Mesendoderm (in vitro differentiated cells): ENCODE measurements at places on chromosomes 7 and 10.

GRCh38 chr7:25347360-25348066 lies 119.2 kb upstream of the NPVF start:
- peak; percentile 73 for DNase-seq
- H3K36me3 ChIP-seq: no peaks in the 10 kb centered on the region

DNA sequence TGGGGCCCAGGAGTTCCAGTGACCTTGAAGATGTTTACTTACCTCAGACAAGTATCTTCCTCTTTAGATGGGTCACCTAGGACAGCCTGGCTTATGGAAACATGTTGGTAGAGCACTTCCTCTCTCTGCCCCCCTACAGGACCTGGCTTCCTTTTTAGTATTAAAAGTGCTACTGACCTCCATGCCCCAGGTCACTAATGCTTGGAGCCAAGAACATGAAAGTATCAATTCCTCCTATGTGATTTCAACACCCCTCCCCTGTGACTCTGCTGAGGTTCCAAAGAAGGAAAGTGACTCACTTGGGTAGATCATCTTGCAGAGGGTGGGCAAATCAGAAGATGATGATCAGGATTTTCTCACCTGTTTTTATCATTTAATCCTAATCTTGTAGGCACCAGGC lies 125.3 kb upstream of the CCDC6 start:
- H3K4me1 ChIP-seq: no peaks in the 10 kb centered on the region
- DNase-seq: peak; percentile 23
- no peak overlapping the region for H3K4me3 ChIP-seq
- no peaks in the 10 kb centered on the region for H3K27me3 ChIP-seq
- no peak overlapping the region for H3K27ac ChIP-seq

DNA sequence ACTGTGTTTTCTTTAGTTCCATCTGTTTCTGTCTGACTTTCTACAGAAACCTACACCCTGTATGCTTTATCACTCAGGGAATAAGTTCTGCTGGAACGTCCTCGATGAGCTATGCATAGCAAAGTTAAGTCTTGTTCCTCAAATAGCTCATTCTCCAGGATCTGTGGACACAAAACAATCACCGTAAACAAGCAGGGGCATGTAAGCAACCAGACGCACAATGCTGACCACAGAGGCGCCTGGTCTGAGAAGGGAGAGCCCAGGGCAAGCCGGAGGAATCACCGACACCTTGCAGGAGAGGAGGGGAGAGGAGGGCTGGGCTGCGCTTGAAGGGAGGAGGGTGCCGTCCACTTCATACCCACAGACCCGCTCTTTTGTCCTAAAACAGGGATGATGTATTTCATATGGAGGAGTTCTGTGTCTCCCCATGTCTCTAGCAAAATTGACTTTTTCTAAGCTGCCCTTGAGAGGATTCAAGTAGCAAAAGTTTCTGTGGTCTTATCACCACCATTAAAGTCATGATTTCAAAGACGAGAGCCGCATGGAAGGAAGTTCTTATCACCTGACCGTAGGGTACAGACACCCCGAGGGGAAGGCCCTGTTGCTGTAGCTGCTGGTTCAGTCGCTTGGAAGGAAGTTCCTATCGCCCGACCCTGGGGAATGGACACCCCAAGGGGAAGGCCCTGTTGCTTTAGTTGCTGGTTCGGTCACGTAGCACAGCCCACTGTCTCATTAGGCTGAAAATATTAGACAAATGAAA lies 14.3 kb downstream of the CALML3 start:
- no peaks in the 10 kb centered on the region for H3K4me1 ChIP-seq
- no peak overlapping the region for H3K4me3 ChIP-seq
- DNase-seq: no peak
- H3K27ac ChIP-seq: peak overlapping the region; percentile 1

GRCh38 chr10:84478151-84478550 lies 149.8 kb downstream of the CCSER2 start:
- DNase-seq: no peak
- no peaks in the 10 kb centered on the region for H3K4me1 ChIP-seq
- no peaks in the 10 kb centered on the region for H3K27me3 ChIP-seq
- H3K4me3 ChIP-seq: no peak overlapping the region
- H3K36me3 ChIP-seq: no peaks in the 10 kb centered on the region

GRCh38 chr10:63430091-63430998 lies 35.4 kb downstream of the JMJD1C start:
- peak overlapping the region; percentile 38 for H3K27ac ChIP-seq
- no peaks in the 10 kb centered on the region for H3K36me3 ChIP-seq
- no peaks in the 10 kb centered on the region for H3K27me3 ChIP-seq
- H3K4me3 ChIP-seq: no peak overlapping the region
- DNase-seq: peak; percentile 94

DNA sequence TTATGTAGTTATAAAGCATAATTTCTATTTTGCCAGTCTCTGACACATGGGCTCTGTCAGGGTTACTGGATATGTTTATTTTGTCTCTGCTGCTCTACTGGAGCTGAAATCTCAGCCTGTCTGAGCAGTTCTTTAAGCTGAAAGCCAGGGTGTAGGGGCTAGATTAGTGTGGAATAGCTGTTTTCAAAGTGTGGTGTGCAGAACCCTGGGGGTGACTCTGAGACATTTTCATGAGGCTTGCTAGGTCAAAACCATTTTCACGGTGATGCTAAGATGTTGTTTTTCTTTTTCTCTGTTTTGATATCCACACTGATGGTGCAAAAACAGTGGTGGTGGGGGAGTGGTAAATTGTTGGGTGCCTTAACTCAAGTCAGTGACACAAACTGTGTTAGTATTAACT lies 45.5 kb downstream of the CREM start:
- H3K27me3 ChIP-seq: no peaks in the 10 kb centered on the region
- no peak overlapping the region for H3K4me3 ChIP-seq
- H3K36me3 ChIP-seq: no peaks in the 10 kb centered on the region
- no peak overlapping the region for H3K27ac ChIP-seq
- no peak for DNase-seq
- H3K4me1 ChIP-seq: no peaks in the 10 kb centered on the region

DNA sequence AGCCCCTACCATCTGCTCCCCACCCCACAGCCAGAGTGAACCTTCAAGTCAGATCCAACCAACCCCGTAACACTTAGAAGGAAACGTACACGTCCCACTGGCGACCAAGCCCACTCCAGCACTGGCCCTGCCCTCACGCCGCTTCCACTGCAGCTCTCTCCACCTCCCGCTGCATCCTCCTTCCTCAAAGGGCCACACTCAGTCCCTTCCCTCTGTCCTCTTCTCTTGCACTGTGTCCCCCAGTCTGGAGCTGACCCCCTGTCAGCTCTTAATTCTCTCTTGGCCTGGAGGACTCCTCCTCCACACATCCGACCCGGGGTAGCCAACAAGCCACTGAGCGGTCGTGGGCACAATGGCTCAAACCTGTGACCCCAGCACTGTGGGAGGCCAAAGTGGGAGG lies 85.8 kb downstream of the PROSER2 start:
- no peak for DNase-seq
- H3K27me3 ChIP-seq: no peaks in the 10 kb centered on the region
- no peak overlapping the region for H3K4me3 ChIP-seq
- no peaks in the 10 kb centered on the region for H3K36me3 ChIP-seq
- H3K27ac ChIP-seq: no peak overlapping the region
- no peaks in the 10 kb centered on the region for H3K4me1 ChIP-seq

DNA sequence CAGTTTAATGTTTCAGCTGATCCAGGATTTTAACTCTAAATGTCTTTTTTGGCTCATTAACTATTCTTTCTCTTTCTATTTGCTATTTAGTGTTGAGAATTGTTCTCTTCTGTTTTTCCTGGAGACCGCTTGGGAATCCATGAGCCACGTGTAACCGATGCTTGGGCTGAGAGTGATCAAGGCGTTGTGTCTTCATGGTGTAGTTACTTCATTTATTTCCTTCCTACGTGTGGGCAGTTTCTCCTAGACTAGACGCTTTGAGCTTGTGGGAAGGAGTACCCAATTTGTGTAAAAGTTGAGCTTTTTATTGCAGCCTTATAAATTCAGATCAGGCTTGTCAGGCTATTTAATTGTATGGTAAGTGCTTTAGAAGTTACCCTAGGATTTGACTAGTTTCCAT lies 2.9 kb downstream of the EIF3B start:
- no peak overlapping the region for H3K4me3 ChIP-seq
- no peaks in the 10 kb centered on the region for H3K4me1 ChIP-seq
- H3K36me3 ChIP-seq: peaks cover 12% of the 10 kb centered on the region
- no peak for DNase-seq

DNA sequence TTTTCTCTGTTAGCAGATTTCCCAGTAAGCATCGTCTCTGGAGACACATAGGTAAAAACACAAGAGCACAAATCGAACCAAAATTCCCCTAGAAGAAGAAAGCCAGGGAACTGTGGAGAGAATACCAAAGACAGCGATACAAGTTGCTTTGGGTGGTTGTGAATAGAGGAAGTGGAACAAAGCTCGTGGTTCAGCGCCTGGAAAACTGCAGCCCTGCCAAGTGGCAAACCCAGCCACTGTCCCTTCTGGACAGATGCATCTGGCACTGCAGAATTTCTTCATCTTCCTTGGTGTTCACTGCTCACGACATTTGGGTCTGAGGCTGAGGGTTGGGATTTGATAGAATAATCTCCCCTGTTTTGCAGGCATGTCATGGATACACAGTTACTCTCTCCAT lies 733.8 kb downstream of the PARD3 start:
- no peaks in the 10 kb centered on the region for H3K36me3 ChIP-seq
- H3K4me3 ChIP-seq: no peak overlapping the region
- H3K4me1 ChIP-seq: no peaks in the 10 kb centered on the region
- no peak for DNase-seq

DNA sequence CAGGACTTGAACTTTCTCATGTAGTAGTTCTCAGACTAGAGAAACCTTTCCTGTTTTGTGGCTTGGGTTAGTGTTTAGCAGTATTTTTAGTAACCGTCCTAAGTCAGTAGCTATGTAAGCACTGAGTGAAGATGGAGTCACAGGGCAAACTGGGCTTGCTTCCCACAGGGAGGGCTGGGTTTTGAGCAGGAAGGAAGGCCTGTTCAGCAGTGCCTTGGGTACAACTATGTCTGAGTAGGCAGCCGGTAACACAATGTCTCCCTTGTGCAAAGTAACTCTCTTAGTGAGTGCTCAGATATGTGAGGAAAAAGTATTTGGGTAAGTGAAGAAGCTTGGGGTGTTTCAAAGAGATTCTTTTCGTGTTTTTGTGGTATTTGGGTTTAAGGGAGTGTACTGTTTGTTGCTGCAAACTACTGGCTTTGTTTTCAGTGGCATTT lies 96.4 kb downstream of the CCSER2 start:
- H3K27ac ChIP-seq: no peak overlapping the region
- no peaks in the 10 kb centered on the region for H3K4me1 ChIP-seq
- peak; percentile 64 for DNase-seq
- no peak overlapping the region for H3K4me3 ChIP-seq
- no peaks in the 10 kb centered on the region for H3K27me3 ChIP-seq

DNA sequence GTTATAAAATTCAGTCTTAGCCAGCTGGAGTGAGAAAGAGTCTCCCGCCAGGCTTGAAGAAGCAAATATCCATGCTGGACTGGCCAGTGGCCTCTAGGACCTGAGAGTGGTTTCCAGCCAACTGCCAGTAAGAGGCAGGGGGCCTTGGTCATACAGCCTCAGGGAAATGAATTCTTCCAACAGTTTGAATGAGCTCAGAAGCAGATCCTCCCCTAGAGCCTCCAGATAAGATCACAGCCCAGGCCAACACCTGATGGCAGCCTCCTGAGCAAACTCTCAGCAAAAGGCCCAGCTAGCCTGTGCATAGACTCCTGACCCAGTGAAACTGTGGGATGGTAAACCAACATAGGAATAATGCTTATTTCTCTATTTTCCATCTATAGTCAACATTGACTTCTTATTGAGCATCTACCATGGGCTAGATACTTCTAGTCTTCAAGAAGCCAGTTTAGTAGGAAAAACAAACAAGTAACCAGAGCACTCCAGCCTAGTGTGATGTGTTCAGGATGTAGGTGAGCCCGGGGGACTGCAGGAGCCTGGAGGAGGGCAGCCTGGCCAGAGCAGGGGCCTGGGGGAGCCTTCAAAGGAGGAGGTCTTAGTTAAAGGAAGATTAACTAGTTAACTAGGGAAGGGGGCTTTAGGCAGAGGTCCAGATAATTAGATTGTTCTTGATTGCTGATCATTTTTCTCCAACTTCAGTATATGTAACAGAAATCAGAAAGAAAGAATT lies 115.4 kb upstream of the ADO start:
- H3K4me1 ChIP-seq: peaks cover 4% of the 10 kb centered on the region
- H3K36me3 ChIP-seq: no peaks in the 10 kb centered on the region
- H3K27ac ChIP-seq: no peak overlapping the region
- DNase-seq: peak; percentile 84

- H3K27me3 ChIP-seq: no peaks in the 10 kb centered on the region
- no peaks in the 10 kb centered on the region for H3K4me1 ChIP-seq
- H3K36me3 ChIP-seq: peaks cover 2% of the 10 kb centered on the region
- H3K27ac ChIP-seq: no peak overlapping the region
Observed at GRCh38 chr7:10930551-10930950, 43.1 kb upstream of the PHF14 start.

GRCh38 chr7:128993419-128993818 lies 55.7 kb downstream of the IRF5 start:
- no peak for DNase-seq
- no peaks in the 10 kb centered on the region for H3K4me1 ChIP-seq
- H3K4me3 ChIP-seq: no peak overlapping the region
- no peaks in the 10 kb centered on the region for H3K27me3 ChIP-seq

DNA sequence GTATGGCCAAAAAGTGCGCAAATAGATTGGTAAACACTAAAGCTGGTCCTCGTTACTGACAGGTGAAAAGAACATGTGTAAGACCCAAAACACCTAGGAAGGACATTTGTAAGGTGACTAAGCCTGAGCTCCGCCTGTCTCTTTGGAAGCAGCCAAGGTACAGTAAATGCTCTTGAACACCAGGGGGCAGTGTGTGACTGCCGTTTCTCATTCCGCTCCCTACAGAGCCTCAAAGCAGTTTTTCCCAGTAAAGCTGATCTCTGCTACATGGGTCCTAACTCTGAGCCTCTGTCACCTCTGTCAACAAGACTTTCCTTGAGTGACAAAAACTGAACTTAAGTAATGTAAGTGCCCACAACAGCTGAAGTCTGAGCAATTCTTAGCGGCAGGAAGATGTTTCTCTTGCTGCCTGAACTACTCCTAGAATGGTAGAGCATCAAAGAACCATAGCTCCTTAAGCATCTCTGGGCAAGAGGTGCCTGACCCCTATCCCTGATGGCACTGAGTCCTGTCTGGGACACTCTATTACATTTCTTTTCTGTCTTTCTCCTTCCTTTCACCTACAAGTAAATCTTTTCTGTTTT lies 238.0 kb upstream of the INHBA start:
- H3K4me3 ChIP-seq: no peak overlapping the region
- peak; percentile 84 for DNase-seq
- peaks cover 4% of the 10 kb centered on the region for H3K4me1 ChIP-seq

- H3K27me3 ChIP-seq: no peaks in the 10 kb centered on the region
- no peak overlapping the region for H3K4me3 ChIP-seq
- H3K4me1 ChIP-seq: peaks cover 22% of the 10 kb centered on the region
- H3K27ac ChIP-seq: no peak overlapping the region
- H3K36me3 ChIP-seq: peaks cover 3% of the 10 kb centered on the region
- DNase-seq: peak; percentile 55
Observed at GRCh38 chr7:150373049-150373801, 4.6 kb downstream of the REPIN1 start.

- no peaks in the 10 kb centered on the region for H3K27me3 ChIP-seq
- H3K36me3 ChIP-seq: peaks cover under 1% of the 10 kb centered on the region
- peak; percentile 92 for DNase-seq
- peaks cover 25% of the 10 kb centered on the region for H3K4me1 ChIP-seq
Observed at GRCh38 chr10:3094609-3095036, 27.3 kb downstream of the PFKP start.

GRCh38 chr10:11706895-11707567 lies 35.2 kb upstream of the ECHDC3 start:
- no peak overlapping the region for H3K4me3 ChIP-seq
- H3K36me3 ChIP-seq: no peaks in the 10 kb centered on the region
- H3K27ac ChIP-seq: no peak overlapping the region
- H3K27me3 ChIP-seq: no peaks in the 10 kb centered on the region
- DNase-seq: no peak
